ENCODE measurements at places on chromosomes 13 and 19.

- DNase-seq = no peak
These were observed 95.1 kb downstream of the SLC7A1 start for GRCh38 chr13:29500386-29500785.

DNA sequence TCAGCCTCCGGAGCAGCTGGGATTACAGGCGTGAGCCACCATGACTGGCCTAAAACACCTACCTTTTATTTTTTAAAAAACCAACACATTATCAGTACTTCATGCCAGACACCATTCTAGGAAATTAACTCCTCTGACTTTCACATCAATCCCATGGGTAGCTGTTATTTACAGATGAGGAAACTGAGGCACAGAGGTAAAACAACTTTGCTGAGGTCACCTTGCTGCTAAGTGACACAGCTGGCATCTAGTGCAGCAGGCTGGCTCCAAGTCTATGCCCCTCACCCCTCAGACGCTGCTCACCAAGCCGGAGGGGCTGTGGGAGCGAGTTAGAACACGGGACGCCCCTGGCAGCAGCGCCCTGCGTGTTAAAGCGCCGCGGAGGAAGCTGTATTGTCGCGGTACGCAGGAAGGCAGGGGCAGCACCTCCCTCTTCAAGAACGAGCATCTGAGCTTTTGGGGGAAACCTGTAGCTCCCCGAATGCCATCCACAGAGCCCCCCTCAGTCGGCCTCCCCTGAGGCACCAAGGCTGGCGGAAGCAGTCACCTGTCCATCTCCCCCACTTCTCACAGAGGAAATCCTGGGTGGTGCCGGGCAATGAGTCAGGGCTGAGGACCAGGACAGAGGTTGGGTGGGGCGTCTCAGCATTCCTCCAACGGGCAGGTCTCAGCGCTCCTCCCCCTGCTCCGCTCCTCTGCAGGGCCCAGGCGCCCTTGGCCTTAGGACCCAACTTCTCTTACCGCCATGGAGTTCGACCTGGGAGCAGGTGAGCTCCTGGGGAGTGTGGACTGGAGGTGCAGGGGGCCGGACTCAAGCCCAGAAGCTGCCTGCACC is at the start of gene C19orf33:
C19orf33 (plus strand) TSS at position 735 of the 835 bp plus-strand sequence; CDS start at position 746, 11 bp downstream.
- DNase-seq = no peak

DNA sequence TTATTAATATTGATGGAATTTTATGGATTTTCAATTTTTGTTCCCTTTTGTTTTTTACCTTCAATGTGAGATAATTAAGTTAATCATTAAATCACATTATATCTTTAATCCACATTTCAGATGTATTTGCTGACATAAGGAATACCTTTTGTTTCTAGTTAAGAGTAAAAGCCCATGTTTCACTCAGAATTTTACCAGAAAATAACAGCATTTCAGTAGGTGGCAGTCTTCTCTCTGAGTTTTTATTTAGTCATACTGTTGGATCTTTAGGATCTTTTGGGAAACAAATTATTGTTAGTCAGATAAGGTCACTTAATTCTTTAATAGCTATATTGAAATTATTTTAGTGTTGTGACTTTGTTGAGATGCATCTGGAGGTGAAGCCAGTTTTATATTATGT is 67.9 kb downstream of the NDFIP2 start:
- no peak for DNase-seq

DNA sequence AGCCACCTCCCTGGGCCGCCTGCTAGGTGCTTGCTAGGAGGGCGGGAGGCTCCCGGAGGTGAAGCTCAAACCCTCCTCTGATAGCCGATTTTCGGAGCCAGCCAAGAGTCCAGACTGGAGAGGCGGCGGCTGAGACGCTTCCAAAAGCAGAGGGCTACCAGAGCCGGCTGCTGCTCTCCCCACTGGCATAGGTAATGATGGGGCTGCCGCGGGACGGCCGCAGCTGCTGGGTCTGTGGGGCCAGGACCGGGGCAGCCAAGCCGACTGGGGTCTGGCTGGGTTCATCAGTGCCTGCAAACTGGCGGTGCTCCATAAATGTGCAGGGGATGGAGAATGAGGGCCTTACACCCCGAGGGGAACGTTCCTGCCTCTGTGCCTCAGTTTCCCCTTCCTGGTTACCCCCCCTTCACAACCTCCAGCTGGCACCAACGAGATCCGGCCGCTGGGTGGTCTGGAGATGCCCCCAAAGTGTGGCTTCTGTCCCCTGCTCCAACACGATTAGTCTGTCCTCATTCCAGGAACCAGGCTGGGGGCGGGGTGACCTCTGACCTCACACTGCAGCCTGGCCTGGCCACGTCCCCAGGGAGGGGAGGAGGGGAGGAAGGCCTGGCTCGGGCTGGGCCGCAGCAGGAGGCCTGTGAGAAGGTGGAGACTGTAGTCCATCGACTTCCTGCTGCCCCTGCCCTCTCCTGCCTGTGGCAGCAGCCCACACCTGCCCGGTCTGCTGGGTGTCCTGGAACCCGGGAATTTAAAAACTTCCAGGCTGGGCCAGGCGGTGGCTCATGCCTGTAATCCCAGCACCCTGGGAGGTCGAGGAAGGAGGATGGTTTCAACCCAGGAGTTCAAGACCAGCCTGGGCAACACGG is 3.8 kb upstream of the WDR18 start:
- DNase-seq = no peak

DNA sequence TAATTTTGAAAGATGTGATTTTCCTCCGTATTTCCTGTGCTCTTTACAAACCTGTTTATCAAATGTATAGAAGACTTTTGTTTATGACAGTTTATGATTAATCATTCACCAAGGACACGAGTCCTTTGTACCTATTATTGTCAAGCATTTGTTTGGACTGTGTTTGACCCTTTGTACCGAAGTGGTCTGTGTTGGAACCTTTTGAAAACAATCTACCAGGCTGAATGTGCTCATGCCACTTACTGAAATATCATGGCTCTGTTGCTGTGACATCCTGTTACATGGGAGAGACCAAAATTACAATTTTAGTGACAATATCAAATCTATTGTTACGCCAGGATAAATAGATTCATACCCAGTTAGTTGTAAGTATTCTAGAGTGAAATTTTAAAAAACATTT is 193.6 kb downstream of the IRS2 start:
- DNase-seq = no peak

GRCh38 chr19:34351382-34351826 is 13.6 kb upstream of the GPI start:
- DNase-seq = no peak

GRCh38 chr13:98804336-98804855 is 51.9 kb upstream of the SLC15A1 start:
- no peak for DNase-seq

- DNase-seq = no peak
These were observed 182.5 kb upstream of the OBI1 start for GRCh38 chr13:78841358-78841963.

- DNase-seq = no peak
These were observed 48.4 kb downstream of the ATP8A2 start for GRCh38 chr13:25420161-25420560.

- no peak for DNase-seq
These were observed 6.8 kb downstream of the CEACAM1 start for GRCh38 chr19:42521346-42522030.

- no peak for DNase-seq
These were observed 5.6 kb downstream of the MICOS13 start for GRCh38 chr19:5674714-5675113.

- no peak for DNase-seq
These were observed 825 bp upstream of the YIF1B start for GRCh38 chr19:38316477-38317067.

DNA sequence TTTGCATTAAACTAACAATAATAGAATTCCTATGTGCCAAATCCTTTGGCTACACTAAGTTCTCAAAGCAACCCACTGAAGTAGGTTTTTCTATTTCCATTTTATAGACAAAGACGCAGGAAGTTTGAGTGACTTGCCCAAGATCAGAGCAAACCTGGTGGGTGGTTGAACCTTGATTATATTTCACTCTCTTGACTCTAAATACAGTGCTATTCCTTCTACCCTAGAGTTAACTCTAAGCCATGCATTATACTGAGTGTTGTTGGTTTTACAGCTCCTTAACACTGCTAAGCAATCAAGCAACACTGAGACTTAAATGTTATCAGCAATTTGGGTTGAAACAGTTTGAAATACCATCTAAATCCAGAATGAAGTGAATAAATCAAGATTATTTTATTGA is 813.6 kb upstream of the GPC6 start:
- DNase-seq = no peak

DNA sequence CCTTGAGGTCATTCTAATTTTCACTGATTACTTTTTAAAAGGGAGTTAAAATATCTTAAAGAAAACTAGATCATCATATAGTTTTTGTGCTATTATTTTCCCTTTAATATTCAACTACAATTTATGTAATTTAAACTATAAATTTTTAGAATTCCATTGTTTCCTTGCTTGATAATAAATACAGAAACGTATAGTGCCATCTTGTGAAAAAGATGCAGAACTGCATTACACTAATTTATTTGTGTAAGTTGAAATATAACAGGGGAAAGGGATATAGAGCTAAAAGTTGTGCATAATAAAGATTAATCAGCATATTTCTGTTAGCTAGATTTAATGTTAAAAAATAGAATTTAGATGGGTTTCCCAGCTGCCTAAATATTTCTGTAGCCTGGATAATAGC is 61.5 kb upstream of the TDRD3 start:
- no peak for DNase-seq

GRCh38 chr13:98878486-98879126 is 99.3 kb downstream of the DOCK9 start:
- no peak for DNase-seq

DNA sequence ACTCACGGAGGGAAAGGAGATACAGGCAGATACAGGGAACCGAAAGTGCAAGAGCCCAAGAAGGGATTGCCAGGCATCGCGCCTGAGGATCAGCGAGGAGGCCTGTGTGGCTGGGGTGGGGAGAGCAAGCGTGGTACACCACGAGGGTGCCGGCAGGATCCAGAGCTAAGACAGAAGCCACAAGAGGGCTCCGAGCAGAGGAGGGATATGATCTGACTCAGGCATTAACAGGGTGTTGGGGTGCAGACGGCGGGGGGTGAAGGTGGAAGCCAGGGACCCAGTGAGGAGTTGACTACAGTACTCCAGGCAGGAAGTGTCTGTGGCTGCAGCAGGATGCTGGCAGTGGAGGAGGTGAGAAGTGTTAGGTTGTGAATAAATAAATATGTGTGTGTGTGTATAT is 5.4 kb upstream of the PPP1R37 start:
- DNase-seq = no peak

DNA sequence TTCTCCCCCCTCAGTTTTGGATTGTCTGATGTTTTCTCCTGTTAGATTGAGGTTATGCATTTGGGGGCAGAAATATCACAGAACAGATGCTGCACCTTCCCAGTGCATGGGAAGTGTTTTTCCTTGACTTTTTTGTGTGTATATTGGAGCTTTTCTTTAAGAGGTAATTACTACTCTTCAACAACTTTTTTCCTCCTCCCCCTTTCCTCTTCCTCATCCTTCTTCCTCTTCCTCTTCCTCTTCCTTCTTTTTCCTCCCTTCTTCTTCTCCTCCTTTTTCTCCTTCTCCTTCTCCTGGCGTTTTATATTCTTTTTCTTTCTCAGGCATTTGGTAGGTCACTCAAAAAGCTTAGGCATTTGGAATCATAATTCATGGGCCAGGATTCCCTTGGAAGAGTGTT is 18.1 kb upstream of the SPATA13 start:
- no peak for DNase-seq

- no peak for DNase-seq
These were observed 17.0 kb downstream of the EPS8L1 start for GRCh38 chr19:55092423-55093318.

DNA sequence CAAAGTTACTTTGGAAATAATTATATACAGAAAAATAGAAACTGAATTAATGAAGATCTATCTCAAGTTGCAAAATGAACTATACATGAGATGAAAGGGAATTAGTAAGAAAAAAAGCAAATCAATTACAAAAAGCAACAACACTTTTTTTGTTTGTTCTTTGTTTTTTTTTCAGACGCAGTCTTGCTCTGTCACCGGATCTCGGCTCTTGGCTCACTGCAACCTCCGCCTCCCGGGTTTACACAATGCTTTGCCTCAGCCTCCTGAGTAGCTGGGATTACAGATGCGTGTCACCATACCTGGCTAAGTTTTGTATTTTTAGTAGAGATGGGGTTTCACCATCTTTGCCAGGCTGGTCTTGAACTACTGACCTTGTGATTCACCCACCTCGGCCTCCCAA is 2.2 kb downstream of the ZNF415 start:
- no peak for DNase-seq

GRCh38 chr19:39038098-39038497 is 5.7 kb upstream of the FBXO27 start:
- DNase-seq = no peak

- DNase-seq = no peak
These were observed 702 bp downstream of the PTH2 start for GRCh38 chr19:49422407-49423070.

GRCh38 chr13:98549728-98550317 is 27.1 kb downstream of the STK24 start:
- DNase-seq = no peak

GRCh38 chr19:48819366-48819816 is 8.6 kb upstream of the BCAT2 start:
- DNase-seq = no peak

GRCh38 chr19:51691074-51691583 is 2.0 kb upstream of the SPACA6 start:
- DNase-seq = no peak

DNA sequence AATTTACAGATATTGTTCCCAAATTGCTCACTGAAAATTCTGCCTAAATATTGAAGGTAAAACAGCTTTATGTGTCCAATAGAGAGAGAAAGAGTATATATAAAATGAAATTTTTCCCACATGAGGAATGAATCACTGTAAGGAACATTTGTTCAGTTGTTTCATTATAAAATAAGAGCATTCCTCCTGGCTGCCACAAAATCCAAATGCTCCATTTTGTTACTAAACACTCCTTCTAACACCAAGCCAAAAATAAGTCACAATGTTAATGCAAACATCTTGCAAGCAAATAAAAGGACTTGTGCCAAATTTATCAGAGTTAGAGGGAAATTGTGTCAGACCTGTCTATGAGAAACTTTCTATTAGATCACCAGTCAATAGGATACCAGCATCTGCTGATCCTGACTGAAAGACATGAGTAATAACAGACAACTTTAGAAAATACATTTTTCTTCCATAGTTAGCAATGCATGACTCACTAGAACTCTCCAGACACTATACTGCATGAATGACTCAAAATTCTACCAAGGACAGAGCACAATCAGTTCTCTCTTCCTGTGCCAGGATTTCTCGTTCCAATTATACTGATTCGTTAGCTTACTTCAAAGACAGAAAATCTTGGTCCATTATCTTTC is 83.5 kb upstream of the FNDC3A start:
- DNase-seq = no peak

Data from cortex of kidney (tissue), 1 donor.